ENCODE measurements at places on chromosomes 7 and 10.

GRCh38 chr10:102435529-102436233, 3.3 kb upstream of the CUEDC2 start:
- DNase-seq = no peak

GRCh38 chr10:27558612-27559020, 54.5 kb downstream of the RAB18 start:
- DNase-seq = peak; percentile 9

GRCh38 chr7:22447762-22448161, 52.2 kb downstream of the STEAP1B start:
- no peak for DNase-seq

DNA sequence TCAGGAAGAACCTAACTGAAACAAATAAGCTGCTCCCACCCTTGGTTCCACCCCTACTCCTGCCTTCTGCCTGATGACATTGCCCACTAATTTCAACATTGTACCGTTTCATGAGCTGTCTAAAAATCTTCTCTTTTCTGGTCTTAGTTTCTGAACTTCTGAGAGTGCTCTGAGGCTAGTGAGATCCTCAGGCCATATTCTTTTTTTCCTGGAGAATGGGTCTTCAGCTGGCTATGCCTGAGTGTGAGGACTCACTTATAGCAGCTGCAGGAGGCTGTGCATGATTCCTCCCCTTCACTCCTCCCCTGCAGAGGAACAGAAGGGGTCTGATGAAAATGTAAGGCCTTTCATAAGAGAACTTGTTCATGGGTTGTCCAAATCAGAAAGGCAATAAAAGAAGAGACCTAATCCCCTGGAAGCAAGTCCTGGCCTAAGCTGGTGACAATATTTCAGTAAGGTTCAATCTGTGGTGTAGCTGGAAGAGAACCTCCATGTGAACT, 11.1 kb downstream of the HOXA4 start:
- no peak for DNase-seq

DNA sequence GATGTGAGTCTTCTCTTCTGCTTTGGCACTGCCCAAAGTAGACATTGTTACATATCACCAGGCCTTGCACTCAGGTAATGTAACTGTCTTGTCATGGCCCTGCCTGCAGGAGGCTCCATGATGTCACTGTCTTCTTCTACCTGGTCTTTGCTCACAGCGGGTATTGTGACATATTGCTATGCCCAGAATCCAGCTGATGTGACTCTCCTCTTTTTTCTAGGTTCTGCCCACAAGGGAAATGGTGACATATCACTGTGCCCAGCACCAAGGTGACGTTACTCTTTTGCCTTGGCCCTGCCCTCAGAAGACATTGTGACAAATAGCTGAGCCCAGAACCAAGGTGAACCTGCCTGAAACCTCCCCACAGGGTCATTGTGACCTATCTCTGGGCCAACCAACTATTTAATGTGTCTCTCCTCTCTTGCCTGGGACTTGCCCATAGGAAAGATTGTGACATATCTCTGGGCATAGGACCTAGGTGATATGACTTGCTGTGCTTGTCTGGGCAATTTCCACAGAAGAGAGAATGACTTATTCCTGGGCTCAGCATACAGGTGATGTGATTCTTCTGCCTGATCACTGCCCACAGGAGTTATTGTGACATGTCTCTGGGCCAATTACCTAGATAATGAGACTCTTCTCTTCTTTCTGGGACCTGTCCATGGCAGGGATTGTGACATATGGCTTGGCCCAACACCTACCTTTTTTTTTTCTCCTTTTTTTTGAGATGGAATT, 26.5 kb upstream of the ZNF107 start:
- no peak for DNase-seq

GRCh38 chr10:101829561-101830315, 11.5 kb upstream of the OGA start:
- DNase-seq = no peak

DNA sequence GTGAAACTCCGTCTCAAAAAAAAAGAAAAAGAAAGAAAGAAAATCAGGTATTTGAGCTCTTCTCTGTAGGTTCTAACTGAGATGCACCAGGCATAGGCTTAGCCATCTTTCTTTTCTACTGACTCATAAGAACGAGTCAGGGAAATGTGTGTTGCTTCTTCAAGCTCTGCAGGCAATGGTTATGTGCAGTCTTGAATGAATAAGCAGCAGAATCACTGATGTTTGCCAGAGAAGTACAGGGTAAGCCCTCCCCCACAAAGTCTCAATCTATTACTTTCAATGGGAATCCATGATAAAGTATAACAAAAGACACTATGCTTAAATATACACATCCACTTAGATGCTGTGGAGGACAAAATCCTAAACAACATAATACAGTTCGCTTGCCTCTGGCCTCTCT, 239.2 kb downstream of the PARD3 start:
- DNase-seq = no peak

GRCh38 chr10:4088354-4089066, 303.5 kb upstream of the KLF6 start:
- DNase-seq = no peak

- DNase-seq = no peak
These were observed 35.8 kb downstream of the JAKMIP3 start for GRCh38 chr10:132101529-132101928.

GRCh38 chr10:100348389-100348927, 1.4 kb downstream of the SCD start:
- no peak for DNase-seq

- DNase-seq = no peak
These were observed 332.3 kb downstream of the ADK start for GRCh38 chr10:74483356-74483755.

DNA sequence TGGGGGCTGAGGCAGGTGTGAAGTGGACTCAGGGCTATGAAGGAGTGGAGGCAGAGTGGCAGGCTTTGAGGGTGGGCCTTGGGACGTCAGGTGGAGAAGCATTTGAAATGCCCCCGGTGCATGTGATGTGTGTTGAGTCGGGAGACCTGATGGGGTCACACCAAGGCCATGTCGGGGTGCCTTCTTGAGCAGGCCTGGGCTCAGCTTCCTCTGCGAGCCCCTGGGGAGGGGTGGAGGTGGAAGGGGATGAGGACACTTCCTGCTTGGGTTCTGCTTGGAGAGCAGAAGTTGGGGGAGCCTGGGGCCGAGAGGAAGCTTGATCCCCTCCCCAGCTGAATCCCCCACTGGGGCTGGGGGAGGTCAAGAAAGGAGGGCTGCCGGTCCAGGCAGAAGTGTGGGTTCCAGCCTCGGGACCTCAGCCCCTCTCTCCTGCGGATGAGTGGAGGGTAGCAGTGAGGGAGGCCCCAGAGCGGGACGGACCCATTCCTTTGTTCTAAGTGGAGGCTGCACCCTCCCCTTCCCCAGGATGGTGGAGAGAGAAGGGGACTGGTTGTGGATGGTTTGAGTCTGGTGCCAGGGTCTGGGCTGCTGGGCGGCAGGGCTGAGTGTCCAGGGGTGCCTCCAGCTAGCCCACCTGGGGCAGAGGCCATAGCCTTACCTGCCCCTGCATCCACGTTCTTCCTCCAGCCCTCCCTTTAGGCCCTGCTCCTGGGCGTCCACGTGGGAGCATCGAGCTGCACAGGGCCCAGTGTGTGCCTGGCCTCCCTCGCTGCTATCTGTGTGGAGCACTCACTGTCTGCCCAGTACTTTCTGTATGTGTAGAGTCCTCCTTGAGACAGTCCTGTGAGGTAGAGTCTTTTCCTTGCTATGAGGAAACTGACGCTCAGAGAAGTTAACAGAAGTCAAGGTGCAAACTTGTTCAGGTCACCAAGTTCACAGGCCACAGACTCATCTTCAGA, 36.7 kb downstream of the PRF1 start:
- no peak for DNase-seq

All from hypothalamus (tissue), 51 donors.